NT2/D1 (cell line): ENCODE measurements at places on chromosomes 7 and 10.

DNA sequence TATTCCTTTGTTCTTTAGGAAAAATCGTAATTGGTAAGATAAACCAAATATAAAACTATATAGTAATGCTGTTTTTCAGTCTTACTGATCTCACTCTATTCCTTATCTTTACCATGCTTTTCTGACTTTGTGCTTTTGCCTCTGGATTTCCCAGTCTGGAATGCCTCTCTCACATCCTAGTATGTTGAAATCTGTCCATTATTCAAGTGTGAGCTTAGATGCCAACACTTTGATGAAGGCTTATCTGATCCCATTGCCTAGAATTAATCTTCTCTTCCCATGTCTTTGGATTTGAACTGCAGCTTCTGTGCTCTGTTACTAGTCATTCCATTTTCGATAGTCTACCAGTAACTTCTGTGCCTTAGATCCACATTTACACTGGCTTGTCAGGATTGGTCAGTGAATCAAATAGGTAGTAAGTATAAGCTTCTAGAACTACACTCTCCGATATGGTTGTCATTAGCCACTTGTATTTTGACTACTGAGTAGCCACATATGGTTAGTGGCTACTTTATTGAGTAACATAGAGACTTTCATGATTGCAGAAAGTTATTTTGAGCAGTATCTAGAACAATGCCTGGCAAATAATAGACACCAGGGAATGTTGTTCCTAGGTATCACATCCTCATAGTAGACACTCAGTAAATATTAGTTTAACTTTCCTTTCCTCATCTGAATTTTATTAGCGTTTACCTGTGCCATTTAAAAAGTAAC lies 92.9 kb downstream of the BMPR1A start:
- DNase-seq: no peak

DNA sequence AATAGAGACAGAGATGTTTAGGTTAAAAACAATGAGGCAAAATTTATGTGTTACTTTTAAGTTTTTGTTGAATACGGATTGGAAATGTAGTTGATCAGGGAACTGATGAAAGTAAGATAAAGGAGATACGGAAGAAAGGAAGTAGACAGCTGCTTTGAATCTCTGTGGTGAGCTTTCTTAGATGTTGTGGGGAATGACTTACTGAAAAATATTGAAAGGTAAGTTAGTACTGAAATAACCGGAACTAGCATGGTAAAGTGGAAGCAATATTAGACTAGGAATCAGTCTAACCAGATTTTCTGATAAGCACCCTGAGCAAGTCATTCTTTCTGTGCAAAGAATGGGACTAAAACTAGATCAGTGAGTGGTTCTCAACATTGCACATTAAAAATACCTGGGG lies 34.8 kb downstream of the LUC7L2 start:
- no peak for DNase-seq

DNA sequence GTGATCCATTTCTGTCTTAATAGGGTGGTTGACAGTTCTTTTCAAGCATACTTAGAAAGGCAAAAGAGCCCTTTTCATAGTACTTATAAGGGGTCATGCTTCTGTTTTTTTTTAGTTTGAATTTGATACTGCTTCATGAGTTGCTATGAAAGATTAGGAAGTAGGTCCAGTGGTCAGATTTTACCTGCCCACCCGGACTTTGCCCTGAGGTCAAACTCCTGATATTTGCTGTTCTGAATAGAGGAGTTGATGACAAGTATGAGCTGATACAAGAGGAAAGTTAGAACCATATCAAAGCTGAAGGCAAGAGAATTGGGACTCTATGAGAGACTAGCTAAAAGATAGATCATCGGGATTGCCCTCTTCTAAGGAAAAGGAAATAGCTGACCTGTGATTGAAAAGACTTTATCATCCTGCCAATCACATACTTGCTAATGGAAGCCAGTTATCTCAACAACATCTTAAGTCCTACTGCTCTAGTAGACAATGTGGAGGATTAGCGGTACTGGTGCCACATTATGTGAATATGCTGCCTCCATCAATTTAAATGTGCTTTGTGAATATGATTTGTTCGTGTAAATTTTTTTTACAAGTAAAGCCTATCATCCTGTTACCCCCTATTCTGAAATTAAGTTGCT lies 37.5 kb upstream of the CYP26C1 start:
- DNase-seq: no peak

GRCh38 chr7:21718391-21718790 lies 175.6 kb downstream of the DNAH11 start:
- no peak for DNase-seq

- DNase-seq: no peak
Measured at GRCh38 chr10:43689618-43689954, 40.9 kb upstream of the ZNF32 start.

- no peak for DNase-seq
Measured at GRCh38 chr10:97920865-97921264, 71.2 kb downstream of the GOLGA7B start.

DNA sequence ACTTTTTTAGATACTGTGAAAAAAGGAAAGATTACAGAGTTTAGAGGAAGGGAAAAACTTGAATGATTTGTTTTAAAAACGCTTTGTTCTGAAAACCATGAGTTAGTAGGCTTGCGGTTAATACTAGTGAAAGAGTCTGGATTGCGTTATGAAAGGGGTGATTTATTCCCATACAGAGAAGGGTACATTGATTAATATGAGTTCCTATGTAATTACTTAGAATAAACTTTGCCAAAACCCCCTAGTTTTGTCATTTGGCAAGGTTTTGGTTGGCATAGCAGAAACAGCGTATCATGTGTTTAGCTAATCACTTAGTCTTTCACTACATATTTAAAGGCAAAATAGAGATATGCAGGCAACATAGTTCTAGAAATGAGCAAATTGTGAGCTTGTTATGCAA lies 91.2 kb upstream of the POT1 start:
- no peak for DNase-seq

GRCh38 chr10:101762736-101763135 lies 13.2 kb downstream of the FGF8 start:
- DNase-seq: no peak

GRCh38 chr10:12535656-12536055 lies 186.3 kb downstream of the CAMK1D start:
- DNase-seq: no peak

DNA sequence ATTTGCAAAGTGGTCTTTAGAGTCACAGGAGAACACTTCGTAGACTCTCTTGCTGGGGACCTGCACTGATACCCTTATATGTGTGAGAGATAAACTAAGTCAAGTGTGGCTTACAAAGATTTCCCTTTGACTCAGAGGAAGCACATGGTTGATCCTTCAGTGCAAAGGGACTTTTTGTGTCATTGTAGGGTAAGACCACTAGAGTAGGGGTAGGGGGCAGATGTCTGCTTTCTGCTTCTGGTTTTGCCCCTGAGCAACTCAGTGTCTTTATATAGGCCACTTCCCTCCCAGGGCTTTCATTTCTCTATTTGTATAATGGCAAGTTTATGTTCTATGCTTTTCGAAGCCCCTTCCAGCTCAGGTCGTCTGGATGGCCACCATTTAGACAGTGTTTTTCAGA lies 281.7 kb downstream of the SORCS3 start:
- DNase-seq: no peak

DNA sequence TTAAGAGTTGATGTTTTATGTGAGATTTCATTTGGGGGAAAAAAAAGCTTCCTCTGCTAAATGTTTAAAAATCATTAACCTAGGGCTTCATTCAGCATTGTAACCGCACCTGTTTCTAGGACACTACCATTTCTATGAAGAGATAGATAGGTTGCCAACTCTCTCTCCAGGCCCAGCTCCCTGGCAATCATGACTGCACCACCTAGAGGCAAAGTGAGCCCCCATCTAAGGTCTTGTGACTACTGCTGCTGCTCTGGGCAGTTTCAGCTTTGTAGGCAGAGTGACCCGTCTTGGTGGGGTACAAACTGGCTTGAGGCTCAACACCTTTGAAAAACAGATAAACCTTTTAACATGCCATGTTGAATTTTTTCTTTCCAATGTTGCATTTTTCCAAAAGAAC lies 27.3 kb upstream of the MRC1 start:
- no peak for DNase-seq

- no peak for DNase-seq
Measured at GRCh38 chr7:27936047-27936767, 196.2 kb downstream of the TAX1BP1 start.

- DNase-seq: no peak
Measured at GRCh38 chr10:70672165-70673042, at the start of gene ADAMTS14. ADAMTS14 (plus strand) TSS chr10:70672506; CDS start chr10:70672803, 297 bp downstream.
